ENCODE measurements at places on chromosomes 16 and 17.

DNA sequence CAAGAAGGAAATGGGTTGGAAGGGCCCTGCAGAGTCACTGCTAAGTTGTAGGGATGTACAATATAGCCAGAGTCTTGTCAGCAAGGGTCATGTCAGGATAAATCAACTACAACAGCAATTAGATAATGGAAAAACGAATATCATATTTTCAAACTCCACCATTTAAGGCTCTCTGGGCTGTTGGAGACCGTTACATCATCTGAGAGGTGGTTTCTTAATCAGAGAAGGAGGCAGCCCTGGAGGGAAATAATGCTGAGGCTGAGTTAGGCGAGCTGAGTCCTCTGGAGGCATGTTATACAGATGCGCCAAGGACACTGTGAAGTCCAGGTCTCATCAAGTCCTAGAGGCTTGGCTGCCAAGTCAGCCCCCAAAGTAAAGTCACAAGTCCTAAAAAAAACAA lies 30.3 kb downstream of the LYRM9 start:
- no peak for DNase-seq

DNA sequence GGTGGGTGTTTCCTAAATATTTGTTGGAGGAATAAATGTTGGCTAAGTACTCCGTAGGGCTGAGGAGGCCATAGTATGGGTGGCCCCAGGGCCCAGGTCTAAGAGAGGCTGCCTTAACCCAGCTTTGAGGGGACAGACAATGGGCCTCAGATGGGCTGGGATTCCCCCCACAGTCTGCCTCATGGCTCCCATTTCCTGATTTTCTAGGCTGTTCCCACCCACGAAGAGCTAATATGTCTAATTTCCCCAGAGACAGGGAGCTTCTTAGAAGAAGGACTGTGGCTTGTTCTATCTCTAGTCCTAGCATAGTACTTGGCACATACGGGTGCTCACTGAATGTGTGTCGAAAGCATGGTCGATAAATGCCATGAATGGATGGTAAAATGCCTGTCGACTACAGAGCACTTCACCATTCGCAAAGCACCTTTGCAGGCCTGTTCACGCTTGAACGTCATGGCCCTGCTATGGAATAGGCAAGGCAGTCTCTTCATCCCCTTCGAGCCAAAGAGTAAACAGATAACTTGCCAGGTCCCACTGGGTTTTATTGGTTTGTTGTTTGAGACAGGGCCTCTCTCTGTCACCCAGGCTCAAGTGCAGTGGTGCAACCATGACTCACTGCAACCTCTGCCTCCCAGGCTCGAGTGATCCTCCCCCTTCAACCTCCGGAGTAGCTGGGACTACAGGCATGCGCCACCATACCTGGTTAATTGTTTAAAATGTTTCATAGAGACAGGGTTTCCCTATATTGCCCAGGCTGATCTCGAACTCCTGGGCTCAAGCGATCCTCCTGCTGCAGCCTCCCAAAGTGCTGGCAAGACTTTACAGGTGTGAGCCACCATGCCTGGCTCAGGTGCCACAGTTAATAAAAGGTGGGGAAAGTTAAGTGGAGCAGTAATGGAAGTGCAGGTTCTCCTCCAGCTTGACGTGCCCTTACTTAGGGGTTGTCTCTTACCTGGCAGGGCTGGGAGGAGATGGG lies 9.7 kb downstream of the CHAD start:
- no peak for DNase-seq

DNA sequence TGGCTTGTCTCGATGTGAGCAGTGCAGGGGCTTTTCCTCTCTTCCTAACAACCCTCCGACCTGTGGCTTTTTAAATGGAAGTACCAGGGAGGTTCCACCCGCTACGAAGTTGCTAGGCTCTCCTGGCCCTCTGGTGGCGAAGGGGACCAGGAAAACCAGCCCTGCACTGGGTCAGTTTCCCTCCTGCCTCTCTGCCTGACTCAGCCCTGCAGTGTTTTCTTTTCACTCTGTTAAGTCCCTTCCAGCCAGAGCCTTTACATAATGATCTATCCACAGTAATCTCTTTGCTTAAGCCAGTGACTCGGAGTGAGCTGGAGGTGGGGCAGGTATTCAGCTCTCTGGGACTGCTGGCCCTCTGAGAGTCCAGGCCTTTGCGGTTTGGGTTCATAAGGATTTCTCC lies 331.3 kb upstream of the EEF2KMT start:
- no peak for DNase-seq

- DNase-seq = no peak
Observed at GRCh38 chr16:61146429-61146828, 889.8 kb downstream of the CDH8 start.

- no peak for DNase-seq
Observed at GRCh38 chr17:38602956-38603785, 2.6 kb downstream of the SRCIN1 start.

- no peak for DNase-seq
Observed at GRCh38 chr16:75017670-75018525, 19.1 kb downstream of the ZNRF1 start.

- no peak for DNase-seq
Observed at GRCh38 chr17:66803474-66803951, 31.4 kb upstream of the CACNG5 start.

- DNase-seq = no peak
Observed at GRCh38 chr16:18788828-18789514, 1.2 kb downstream of the RPS15A start.

- DNase-seq = no peak
Observed at GRCh38 chr17:52673791-52674190, 515.3 kb upstream of the CA10 start.

DNA sequence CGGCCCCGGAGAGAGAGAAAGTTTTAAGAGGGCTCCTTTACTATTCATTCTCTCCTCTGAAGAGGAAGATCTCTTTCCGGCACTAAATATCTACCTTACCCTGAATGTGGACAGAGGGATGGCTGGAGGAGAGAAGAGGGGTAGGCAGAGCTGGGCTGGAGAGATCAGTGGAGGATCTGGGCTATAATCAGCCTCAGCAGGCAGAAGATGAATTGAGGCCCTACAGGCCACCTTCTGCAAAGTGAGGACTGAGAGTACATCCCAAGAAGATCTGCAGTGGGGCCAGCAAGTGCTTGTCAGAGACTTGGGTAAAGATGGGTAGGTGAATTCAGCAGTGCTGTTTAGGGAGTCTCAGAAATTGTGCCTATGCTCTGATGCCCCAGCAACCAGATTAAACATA lies 6.5 kb upstream of the HOXB1 start:
- DNase-seq = no peak

- no peak for DNase-seq
Observed at GRCh38 chr16:85518398-85519049, 94.6 kb upstream of the GSE1 start.

DNA sequence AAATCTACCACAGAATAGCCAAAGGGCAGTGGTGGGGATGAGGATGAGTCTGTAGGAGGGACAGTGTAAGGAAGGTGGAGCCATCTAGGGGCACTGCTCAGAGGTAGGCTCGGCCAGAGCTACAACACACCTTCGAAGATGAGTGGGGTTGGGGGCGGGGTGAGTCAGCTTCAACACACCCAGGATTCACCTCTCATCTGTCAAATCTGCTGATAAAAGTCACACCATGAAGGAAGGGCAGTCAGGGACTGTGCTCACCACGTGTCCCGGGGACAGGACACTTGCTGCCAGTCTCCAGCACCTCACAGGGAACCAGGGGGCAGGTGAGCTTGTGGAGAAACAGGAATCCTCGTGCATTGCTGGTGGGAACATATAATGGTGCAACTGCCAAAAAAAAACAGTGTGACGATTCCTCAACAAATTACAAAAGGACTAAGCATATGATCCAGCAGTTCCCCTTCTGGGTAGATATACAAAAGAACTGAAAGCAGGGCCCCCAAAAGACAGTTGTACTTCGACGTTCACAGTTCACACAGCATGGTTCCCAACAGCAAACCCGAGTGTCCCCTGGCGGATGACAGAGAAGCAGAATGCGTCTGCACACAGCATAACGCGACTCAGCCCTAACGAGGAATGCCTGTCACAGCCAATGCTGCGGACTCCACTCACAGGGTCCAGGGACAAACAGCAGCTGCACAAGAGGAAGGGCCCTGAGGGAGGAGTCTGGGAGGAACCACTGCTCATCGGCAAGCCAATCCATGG lies 133.1 kb downstream of the ANKRD11 start:
- no peak for DNase-seq
